ENCODE measurements at places on chromosomes 1 and 21. TPM values are rescaled to one million over a fixed set of nuclear protein-coding genes. Genes with fewer than 3 reads are reported as not detected.

DNA sequence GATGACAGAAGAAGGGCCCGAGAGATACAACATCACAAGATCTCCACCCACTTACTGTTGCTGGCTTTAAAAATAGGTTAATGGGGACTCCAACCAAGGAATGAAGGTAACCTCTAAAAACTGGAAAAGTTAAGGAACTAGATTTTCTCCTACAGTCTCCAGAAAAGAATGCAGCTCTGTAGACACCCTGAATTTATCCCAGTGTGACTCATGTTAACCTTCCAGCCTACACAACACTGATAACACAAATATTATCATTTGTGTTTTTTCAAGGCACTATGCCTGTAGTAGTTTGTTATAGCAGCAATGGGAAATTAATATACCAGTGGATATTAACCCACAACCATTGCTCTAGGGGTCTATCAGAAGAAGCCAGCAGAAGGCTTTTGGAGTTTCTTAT, 730.7 kb upstream of the ZP4 start:
- no peak for DNase-seq

- no peak for DNase-seq
These were observed 9.5 kb downstream of the RUNX3 start for GRCh38 chr1:24920533-24920925.

- no peak for DNase-seq
These were observed 426.6 kb downstream of the DUSP10 start for GRCh38 chr1:221315330-221315729.

- peak; percentile 40 for DNase-seq
These were observed 144.4 kb upstream of the ZNF644 start for GRCh38 chr1:91166106-91166712.

GRCh38 chr1:229225331-229225782, 45.6 kb upstream of the RAB4A start:
- no peak for DNase-seq

DNA sequence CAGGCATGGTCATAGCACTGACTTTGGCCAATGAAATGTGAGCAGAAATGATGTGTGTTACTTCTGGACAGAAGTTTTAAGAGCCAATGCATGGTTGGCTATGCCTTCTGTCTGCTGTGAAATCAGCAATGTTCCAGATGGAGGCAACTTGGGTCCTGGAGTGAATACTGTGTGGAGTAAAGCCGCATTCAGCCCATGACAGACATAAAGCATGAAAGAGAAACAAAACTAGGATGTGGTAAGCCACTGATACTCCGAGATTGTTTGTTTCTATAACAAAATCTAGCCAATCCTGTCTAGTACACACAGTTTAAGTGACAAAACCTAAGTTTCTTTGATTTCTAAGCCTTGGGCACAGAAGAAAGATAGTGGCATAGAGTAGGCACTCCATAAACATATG, 47.1 kb upstream of the ARHGAP29 start:
- no peak for DNase-seq

DNA sequence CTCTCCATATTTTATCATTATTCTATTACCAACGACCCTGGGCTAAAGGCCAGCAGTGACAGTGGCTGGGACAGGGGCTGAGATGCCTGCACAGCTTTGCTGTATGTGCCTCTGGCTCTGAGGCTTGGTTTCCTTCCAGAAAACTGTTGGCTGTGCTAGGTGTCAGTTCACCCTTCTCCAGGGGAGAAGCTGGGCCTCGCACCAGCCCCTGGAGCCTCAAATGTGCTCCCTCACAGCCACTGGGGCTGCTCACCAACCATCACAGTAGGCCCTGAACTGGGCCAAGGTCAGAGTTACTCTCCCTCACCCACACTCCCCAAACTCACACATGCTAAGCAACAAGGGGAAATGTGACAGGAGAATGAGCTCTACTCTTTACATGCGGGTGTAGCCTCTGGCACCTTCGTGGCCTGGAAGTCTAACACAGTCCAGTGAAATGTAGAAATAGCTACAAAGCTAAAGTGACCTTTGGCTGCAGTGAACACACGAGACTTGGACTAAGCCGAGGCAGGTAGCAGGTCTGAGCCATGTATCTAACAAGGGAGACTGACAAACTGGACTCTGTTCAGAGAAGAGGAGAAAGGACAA, 4.7 kb upstream of the CD160 start:
- no peak for DNase-seq

- DNase-seq, result no peak
These were observed 496.4 kb downstream of the NPHP4 start for GRCh38 chr1:5495596-5496410.

- no peak for DNase-seq
These were observed 543 bp upstream of the EPHB2 start for GRCh38 chr1:22709891-22710700.

DNA sequence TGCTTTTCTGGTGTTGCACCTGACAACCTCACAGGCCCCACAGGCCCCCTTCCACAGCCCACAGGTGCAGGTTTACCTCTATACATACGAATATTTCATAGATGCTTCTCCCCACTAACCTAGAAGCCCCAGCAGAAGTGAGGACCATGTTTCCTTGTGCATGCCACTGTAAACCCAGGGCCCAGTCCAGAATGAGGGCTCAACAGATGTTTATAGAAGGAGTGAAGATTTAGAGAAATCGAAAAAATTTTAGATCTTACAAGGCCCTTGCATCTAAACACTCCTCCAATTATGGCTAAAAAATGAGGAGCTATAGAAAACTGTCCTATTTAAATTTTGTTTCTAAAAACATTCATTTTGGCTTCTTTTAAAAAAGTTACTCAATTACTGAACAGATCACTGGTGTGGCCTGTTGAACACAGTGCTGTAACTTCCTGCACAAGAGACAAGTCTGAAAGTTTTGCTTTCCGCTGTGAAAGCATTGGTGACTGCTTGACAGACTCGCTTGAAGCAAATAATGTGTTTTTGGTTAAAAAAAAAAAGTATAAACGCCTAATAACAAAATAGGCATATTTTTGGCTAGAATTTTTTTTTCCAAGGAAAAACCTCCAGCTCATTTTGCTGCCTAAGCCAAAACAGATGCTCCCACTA, 1.2 kb downstream of the ABCB10 start:
- no peak for DNase-seq

DNA sequence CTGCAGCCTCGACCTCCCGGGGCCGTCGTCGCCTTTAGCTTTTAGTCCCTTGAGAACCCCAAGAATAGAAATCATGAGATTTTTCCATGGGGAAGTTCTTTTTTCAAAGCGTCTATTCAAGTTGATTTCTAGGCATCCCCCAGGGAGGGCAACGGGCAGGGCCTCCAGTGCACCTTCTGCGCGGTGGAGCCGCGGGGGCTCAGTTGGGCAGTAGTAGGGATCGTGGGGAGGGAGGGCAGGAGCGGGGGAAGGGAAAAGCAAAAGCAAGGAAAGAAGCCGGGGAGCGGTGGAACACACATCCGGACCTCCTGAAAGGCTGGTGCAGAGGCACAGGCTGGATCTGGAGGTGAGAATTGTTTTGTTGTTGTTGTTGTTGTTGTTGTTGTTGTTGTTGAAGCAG, 103.4 kb downstream of the PPIAL4G start:
- no peak for DNase-seq

DNA sequence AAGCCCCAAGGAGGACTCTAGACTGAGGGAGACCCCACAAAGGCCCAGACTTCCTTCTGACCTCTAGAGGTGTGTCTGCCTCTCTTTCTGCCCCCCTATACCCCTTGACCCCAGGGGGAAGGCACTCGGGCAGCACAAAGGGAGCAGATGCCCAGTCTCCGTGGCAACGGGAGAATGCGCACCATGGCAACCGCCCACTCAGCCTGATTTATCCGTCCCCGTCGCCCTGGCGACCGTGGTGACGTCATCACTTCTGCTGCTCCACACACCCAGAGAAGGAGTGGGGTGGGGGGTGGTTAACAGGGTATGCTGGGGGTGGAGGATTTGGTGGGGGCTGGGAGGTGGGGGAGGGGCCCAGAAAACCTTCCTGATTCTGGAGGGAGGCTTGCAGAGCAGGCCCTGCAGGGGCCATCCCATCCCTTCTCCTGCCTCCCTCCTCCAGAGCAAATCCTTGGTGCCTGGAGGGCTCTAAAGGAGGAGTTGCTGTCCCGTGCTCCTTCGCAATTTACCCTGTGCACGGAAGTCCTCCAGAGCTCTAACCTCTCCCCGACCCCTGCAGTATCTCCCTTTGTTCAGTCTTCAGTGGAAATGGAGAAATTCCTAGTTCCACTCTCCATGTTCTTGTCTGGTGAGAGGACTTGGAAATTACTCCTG, 6.3 kb downstream of the CELF3 start:
- no peak for DNase-seq

DNA sequence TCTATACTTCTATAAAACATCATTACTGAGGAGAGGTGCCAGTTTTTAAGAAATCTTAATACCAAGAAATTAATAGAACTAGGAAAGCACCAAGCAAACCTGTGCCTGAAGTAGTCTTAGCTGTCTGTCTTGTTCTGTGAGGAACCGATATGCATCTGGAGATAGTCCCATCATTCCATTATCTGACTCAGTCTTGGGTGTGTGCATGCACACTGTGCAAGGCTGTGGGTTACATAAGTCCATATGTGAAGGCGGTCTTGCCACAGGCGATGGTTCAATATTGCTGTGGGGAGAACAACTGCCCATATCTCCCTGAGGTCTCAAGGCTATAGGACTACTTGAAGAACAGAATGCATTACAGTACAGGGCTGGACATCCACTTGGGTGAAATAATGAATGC, 33.8 kb downstream of the STIL start:
- DNase-seq, result no peak

- no peak for DNase-seq
These were observed 8.4 kb downstream of the ETV3L start for GRCh38 chr1:157091186-157091585.

DNA sequence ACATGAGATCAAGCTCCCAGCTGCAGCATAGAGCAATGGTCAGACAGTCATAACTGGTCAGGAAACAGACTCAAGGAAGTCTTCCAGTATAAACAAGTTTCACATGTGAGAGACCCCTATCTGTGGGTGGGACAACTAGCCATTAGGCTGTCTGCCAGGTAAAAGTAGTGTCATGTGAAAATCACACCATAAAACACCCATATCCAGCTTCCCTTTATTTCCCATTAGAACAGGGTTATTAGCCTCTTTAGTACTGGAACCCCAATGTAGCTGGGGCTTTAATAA, 426.7 kb downstream of the KCNT2 start:
- no peak for DNase-seq

DNA sequence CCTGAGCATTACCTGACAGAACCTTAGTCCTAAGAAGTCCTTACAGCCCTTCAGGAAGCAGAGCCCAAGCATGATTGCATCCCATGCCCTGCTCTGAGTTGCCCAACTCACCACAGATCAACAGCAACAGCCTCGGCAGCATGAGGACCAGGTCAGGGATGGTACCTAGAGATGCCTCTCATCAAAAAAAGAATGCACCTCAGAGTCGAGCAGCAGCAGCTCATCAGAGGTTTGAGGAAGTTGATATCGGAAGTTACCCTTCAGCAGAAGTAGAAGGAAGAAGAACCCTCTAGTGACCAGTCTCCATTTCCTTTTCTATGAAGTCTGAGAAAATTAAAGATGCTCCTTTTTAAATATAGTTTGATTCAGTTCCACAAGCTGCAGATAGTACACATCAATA, at the start of gene FCRL1:
Gene FCRL1 (minus strand): TSS at position 225 of the 400 bp plus-strand sequence. CDS start 83 bp downstream, at position 142.
- no peak for DNase-seq

DNA sequence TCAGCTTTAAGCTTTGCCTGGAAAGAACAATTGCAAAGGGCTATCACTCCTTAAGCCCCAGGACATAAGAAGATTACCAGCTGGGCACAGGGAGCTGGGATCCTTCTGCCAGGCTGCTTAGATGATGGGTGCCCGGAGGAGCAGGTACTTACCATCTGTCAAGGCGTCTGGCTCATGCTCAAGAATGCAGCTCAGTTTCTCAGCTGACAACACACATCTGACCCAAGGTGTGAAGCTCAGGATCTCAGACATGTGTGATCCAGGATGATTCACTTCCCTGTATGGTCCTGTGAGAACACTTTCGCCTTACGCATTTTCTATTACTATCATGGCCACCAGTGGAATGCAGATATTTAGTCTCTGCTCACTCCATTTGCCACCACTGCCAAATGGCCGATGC, 14.7 kb upstream of the DISC1 start:
- no peak for DNase-seq

- DNase-seq, result no peak
These were observed 21.6 kb downstream of the MAPKAPK2 start for GRCh38 chr1:206706298-206706791.

DNA sequence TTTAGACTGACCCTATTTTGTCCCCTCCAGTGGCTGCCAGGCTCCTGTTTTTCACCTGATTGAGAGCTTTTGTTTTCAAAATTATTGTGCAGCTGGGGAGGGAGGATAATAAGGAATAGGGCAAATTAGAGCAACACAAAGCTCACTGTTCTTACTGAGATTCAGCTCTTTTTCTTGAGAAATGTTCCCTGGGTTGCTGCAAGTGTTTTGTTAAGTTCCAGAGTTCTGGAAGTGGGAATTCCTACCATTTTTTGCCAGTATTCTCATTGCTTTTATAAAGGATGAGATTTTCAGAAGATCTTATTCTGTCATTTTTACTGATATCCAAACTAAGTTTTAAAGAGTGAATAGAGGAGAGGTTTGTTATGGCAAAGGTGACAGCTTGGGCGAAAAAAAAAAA, 417.7 kb downstream of the SIPA1L2 start:
- DNase-seq, result no peak

- DNase-seq, result no peak
These were observed 10.6 kb upstream of the CAPZB start for GRCh38 chr1:19495799-19496526.

DNA sequence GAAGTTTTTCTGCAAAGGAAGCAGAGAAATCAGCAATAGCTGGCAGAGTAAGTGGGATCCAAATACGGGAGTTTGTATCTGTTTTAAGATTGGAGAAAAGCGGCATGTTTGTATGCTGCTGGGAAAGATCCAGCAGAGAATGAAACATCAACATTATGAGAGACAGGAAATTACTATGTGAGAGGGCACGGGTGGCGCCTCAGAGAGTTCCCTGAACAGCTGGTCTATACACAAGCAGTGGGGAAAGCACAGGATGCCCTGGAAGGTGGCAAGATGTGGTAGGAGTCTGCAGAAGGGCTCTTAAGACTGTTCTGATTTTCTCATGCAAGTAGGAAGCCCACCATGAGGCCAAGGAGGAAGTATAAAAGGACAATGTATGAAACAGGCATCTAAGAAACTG, 130.4 kb downstream of the RERE start:
- no peak for DNase-seq

DNA sequence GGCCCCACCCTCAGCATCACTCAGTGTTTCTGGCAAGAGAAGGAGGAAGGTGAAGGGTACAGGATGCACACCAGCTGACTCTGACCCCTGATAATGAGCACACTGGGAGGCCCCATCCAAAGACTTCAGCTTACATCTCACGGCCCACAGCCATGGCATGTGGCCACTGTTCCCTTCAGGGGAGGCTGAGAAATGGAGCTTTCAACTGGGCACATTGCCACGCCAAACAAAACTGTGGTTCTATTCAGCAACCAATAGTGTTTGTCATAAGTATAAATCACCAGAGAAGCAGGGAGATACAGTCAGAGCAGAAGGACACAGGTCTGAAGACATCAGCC, 12.7 kb upstream of the TRAF3IP3 start:
- DNase-seq, result no peak

- no peak for DNase-seq
These were observed at the start of gene REG4 for GRCh38 chr1:119811387-119811786. REG4 (minus strand) TSS chr1:119811460; CDS start chr1:119808769, 2,691 bp downstream.

GRCh38 chr1:98201666-98202081, 280.8 kb upstream of the DPYD start:
- DNase-seq, result no peak

The F3 gene
- polyA plus RNA-seq, result 2.2 TPM

The NUDT17 gene
- polyA plus RNA-seq, result 17.7 TPM

The CNIH3 gene
- polyA plus RNA-seq, result 2.2 TPM

The BMP8A gene
- polyA plus RNA-seq, result 0.94 TPM

The FBLIM1 gene
- polyA plus RNA-seq, result 39.5 TPM

The JAM2 gene
- polyA plus RNA-seq, result 38.1 TPM

The HTR1D gene
- polyA plus RNA-seq, result not detected

The ADAR gene
- polyA plus RNA-seq, result 40.0 TPM

The RGS13 gene
- polyA plus RNA-seq, result 0.71 TPM
